ENCODE measurements at places on chromosomes 11 and 22. TPM values are rescaled to one million over a fixed set of nuclear protein-coding genes. Genes with fewer than 3 reads are reported as not detected.
A peak's percentile ranks its signal among the peaks of the same experiment; 100 is the strongest.

- DNase-seq, result no peak
These were observed 2.4 kb downstream of the OR5A2 start for GRCh38 chr11:59423835-59424234.

DNA sequence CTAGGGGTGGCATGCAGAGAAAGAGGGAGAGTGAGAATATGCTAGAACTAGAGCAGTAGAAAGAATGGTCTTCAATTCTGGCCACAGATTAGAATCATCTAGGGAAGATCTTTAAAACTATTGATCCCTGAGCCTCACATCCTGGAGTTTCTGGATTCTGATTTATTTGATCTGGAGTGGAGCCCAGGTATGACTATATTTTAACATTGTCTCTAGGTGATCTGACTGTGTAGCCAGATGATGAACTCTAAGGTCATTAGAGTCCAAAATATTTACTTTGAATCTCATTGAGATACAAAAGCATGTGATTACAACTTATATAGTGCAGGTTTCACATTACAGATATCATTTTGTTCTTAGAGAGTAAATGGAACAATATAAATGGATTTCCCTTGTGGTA lies 79.7 kb downstream of the FDX1 start:
- no peak for DNase-seq

DNA sequence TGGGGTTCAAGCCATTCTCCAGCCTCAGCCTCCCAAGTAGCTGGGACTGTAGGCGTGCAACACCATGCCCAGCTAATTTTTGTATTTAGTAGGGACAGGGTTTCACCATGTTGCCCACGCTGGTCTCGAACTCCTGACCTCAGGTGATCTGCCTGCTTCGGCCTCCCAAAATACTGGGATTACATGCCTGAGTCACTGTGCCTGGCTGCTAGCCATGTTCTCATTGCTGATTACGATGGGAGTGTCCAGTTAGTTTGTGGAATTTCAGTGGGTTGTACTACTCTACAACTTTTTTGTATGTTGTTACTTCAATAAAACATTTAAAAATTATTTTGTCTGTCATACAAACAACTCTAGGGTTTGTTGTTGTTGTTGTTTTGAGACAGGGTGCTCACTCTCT lies 4.8 kb upstream of the VPS11 start:
- no peak for DNase-seq

Gene XNDC1N
- total RNA-seq, result 11.7 TPM

DNA sequence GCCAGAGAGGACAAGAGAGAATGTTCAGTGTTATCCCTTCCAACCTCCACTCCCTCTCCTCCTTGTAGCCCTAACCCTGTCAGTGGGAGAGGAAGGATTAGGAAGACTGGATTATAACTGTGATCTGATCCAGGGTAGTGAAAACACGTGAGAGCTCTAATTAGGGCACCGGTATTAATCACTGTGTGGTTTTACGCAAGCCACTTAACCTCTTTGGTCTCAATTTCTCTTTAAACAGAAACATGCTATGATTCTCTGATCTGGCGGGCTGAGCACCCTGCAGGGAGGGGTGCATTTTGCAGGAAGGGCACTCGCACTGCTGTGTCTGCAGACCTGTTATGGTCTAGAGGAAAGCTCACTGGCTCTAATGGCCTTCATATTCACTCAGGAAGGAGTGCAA lies 11.5 kb downstream of the RPL27A start:
- DNase-seq, result peak; percentile 18

DNA sequence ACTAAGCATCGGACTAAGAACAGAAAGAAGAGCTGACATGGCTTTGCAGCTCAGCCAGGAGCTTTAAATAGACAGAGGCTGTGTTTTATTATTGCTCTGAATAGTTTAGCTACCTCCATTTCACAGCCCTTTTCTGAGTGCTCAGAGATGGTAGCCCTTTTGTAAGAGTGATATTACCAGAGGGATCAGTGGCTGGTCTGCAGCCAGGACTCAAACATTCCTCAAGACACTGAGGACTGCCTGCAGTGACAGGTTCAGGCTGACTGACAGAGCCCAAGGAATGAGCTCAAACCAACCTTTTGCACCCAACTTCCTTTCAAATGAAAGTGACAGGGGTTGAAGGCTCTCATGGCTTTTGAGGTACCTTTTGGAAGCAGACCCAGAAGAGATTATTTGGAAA lies 189.0 kb downstream of the DDX10 start:
- DNase-seq, result no peak

GRCh38 chr11:61701242-61701886 lies 21.2 kb downstream of the DAGLA start:
- DNase-seq, result no peak

Gene LYVE1
- total RNA-seq, result 48.4 TPM

Gene SLC5A12
- total RNA-seq, result 0.18 TPM

- DNase-seq, result no peak
These were observed 14.0 kb upstream of the TUB start for GRCh38 chr11:8066911-8067455.

DNA sequence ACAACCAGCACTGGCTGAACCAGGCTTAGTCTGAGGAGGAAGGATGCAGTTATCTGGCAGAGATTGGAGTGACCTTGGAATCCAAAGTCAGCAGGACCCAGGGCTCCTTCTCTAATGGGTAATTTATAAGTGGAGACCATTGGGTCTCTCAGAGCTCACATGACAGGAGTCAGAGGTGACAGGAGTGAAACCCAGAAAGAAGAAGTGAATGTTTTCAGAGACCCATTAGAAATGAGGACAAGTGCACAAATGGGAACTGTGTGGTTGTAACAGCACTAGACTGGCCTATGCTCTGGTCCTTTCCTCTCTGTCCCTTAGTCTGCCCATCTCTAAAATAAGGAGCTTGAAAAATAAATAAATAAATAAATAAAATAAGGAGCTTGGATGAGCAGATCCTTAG lies 107.4 kb downstream of the SERGEF start:
- DNase-seq, result no peak

Gene SYTL2
- total RNA-seq, result 24.6 TPM

DNA sequence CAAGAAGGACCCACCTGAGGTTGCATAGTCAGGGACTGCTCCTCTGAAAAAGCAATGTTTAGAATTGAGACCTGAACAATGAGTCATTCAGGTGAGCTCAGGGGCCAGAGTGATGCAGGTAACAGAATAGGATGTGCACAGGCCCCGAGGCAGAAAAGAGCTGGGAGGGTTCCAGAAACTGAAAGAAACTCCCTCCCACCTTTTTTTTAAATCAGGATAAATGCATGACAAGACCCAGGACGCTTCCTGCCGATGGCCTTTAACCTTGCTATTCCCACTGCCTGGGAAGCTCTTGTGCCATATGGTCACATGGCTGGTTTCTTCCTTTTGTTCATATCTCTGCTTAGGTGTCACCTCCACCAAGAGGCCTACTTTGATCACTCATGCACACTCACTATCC lies 214.2 kb upstream of the ZBED5 start:
- DNase-seq, result no peak

DNA sequence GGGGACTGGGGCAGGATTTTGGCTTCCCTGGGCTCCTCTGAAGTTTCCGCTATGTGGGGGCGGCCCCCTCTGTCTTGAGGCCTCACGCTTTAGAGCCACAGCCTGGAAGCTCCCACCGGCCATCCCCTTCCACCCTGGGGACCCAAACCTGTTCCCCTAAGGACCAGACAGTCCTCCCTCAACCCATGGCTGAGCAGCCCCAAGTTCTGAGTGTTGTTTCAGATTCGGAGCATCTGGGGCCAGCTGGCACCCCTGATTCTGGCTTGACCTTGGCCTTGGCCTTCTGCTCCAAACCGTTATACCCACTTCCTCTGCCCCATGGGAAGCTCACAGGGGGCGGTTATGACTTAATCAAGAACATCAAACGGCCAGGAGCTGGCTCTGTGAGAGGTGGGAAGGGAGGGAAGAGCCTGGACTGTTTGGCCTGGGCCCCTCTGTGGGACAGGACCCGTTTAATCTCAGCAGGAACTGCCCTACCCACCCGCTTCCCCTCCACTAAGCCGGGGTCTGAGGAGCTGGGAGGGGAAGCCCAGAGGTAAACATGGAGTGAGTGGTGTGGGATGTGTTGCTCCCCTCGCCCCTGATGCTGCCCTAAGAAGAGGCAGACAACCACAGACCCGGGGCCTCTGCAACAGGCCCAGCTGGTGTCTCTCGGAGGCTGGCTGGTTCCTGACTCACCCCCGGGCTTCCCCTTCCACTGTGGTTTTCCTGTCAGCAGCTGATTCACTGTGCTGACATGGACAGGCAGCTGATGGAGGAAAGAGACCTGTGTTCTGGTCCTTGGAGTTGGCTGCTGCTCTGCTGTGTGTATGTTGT lies 3.4 kb downstream of the CD82 start:
- peak; percentile 79 for DNase-seq

Gene ACR
- 1.5 TPM for total RNA-seq

- no peak for DNase-seq
These were observed 11.9 kb downstream of the RBFOX2 start for GRCh38 chr22:36016684-36017083.

GRCh38 chr11:12195768-12196167 lies 85.4 kb downstream of the MICAL2 start:
- no peak for DNase-seq

DNA sequence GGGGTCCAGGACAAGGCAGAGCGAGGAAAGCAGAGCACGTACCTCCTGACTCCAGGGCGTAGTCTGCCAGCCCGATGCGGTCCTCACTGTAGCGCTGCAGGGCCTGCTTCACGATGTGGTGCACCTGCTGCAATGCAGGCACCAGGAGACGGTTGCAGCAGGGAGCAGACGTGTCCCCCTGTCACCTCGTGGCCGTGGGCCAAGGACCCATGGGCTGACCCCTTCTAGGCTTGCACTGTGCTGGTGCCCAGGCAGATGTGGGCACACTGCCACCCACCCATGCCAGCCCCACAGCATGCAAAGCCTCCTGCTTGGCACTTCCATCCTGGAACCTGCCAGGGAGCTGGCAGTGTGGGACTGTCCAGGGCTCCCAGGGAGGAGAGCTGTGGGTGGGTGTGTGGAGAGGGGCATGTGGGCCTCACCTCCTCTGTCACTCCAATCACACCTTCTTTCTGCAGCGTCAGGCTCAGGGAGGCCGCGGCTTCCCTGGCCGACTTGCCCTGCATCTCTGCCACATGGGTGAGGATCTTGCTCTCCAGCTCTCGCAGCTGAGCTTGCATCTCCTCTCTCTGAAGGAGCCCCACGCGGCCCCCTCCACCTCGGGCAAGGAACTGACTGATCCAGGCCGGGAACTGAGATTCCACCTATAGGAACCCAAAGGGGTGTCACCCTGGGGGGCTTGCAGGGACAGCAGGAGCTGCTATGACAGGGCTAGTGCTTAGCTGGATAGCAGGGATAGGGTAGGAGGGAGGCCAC lies 16.3 kb downstream of the SUN2 start:
- no peak for DNase-seq

DNA sequence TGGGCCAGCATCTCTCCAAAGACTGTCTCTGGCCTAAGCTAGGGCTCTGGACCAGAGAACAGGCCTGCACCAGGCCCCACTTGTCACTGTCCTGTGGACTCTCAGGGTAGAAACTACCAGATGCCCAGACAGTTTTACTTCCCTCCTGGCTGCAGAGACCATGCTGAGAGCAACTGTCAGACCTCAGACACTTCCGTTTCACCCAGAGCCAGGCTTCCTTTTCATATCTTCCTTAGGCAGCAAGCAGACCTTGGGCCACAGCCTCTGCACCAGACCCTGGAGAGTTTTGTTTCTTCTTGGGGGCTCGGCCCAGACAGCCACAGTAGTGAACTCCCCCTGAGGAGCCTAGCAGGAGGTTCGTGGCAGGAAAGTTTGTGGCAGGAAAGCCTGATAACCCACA lies 12.1 kb upstream of the FCHSD2 start:
- no peak for DNase-seq

Gene APOA4
- not detected for total RNA-seq

- DNase-seq, result peak; percentile 69
These were observed 56.4 kb upstream of the CD44 start for GRCh38 chr11:35082321-35083180.

Gene DKK3
- total RNA-seq, result 201 TPM

GRCh38 chr11:45108070-45109064 lies 38.1 kb upstream of the PRDM11 start:
- DNase-seq, result no peak

DNA sequence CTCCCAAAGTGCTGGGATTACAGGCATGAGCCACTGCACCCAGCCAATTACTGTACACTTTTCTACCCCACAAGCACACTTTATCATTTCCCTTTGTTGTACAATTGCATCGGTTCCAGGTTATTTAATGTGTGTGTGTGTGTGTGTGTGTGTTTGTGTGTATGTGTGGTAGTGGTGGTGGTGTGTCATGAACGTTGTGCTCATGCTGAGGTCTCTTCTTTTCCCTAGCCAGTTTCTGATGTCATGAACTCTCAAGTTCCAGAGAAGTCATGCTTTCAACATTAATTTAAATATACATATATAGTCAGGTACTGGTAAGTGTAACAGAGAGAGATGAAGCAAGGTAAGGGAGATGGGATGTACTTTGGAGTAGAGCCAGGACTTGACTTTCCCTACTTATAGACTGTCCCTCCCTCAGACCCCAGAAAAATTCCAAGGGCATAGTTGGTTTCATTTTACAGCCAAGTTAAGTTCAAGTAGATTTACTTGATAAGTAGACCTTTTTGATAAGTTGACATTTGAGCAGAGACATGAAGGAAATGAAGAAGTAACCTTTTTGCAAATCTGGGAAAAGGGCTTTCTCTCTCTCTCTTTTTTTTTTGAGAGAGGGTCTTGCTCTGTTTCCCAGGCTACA lies 42.7 kb downstream of the WEE1 start:
- DNase-seq, result no peak

Gene PYGM
- total RNA-seq, result 8.1 TPM

GRCh38 chr11:71418643-71419042 lies 29.6 kb downstream of the DHCR7 start:
- DNase-seq, result no peak

Gene FZD4
- total RNA-seq, result 40.7 TPM

DNA sequence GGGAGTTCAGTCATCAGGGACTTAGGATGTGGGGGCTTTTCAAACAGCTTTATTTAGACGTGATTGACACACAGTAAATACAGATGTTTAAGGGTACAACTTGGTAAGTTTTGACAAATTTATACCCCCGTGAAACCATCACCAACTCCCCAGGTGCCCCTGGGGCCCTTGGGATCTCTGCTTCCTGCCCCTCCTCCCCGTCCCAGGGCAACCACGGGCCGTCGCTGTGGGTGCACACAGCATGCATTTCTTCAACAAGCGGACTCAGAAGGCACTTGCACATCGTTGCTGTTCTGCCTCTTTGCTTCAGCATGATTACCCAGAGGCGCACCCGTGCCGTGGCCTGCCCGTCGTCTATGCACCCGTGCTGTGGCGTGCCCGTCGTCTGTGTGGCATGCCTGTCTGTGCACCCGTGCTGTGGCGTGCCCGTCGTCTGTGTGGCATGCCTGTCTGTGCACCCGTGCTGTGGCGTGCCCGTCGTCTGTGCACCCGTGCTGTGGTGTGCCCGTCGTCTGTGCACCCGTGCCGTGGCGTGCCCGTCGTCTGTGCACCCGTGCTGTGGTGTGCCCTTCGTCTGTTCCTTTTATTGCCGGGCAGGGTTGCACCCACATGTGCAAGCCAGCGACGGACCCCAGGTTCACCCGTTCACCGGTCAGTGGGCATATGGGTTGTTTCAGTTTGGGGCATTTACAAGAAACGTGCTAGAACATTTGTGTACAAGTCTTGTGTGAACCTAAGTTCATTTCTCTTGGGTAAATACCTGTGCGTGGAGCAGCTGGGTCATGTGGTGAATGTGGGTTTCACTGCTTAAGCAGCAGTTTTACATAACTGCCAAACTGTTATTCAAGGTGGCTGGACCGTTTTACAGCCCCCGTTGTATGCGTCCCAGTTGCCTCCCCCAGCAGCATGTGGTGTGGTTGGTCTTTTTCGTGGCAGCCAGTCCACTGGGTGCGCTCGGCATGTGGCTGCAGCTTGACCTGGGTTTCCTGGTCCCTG lies 8.3 kb downstream of the CD81 start:
- no peak for DNase-seq

- no peak for DNase-seq
These were observed 105.8 kb downstream of the SERGEF start for GRCh38 chr11:17907046-17907445.
